ENCODE measurements at places on chromosomes 7 and 10.

DNA sequence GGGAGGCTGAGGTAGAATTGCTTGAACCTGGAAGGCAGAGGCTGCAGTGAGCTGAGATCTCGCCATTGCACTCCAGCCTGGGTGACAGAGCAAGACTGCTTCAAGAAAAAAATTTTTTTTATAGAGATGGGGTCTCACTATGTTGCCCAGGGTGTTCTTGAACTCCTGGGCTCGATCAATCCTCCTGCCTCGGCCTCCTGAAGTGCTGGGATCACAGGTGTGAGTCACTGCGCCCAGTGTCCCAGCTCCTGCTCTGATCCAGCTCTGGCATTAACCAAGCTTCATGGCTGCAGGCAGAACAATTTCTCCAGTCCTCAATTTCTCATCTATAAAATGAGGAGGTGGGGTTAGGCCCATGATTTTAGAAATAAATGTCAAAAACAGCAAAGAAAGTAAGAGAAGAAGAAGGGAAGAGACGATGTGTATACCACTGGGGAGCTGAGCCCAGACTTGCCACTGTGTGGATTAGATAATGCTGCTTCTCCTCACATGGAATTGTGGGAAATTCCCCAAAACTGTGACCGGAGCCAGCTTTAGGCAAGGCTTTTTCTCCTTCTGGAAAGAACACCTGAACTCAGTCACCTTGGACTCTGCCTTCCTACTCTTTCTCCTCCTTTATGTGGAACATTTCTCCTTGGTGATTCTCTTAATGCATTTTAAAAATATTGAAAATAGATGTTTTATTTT, 25.5 kb downstream of the IL15RA start:
- DNase-seq: no peak

GRCh38 chr10:130254243-130254642, 118.1 kb downstream of the GLRX3 start:
- DNase-seq: no peak

DNA sequence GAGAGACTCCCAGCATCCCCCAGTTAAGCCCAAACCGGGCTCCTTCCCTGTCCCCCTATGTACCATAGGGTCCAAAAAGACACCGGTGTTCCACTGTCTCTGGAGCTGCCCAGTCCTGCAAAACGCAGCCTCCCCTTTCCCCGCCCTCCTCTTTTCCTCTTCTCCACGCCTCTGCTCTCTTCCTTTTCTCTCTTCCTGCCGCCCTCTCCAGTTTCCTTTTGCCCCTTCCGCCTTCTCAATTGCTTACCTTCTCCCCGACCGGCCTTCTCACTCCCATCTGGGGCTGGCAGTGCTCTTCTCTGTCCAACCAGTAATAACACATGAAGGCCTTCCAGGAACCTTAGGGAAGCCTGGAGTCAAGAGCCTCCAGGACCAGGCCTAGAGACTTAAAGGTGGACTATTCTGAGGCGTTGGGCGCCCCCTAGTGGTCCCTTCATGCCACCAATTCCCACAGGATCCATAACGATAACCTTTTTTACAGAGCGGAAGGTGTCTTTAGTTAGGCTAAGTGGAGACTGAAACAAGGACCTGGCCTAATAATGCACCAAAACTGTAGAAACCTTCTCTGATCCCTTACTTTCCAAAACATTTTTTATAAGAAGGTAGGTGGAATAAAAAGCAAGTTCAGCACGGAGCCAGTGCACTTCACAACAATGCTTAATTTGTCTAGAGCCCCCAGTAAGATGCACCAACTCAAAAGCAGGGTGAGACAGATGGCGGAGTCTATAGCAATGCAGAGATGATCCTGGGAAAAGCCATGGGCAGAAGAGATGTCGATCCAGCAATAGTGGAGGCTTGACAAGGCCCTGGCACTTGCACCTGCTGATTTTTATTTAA, 27.2 kb upstream of the MSRB2 start:
- DNase-seq: peak; percentile 74

DNA sequence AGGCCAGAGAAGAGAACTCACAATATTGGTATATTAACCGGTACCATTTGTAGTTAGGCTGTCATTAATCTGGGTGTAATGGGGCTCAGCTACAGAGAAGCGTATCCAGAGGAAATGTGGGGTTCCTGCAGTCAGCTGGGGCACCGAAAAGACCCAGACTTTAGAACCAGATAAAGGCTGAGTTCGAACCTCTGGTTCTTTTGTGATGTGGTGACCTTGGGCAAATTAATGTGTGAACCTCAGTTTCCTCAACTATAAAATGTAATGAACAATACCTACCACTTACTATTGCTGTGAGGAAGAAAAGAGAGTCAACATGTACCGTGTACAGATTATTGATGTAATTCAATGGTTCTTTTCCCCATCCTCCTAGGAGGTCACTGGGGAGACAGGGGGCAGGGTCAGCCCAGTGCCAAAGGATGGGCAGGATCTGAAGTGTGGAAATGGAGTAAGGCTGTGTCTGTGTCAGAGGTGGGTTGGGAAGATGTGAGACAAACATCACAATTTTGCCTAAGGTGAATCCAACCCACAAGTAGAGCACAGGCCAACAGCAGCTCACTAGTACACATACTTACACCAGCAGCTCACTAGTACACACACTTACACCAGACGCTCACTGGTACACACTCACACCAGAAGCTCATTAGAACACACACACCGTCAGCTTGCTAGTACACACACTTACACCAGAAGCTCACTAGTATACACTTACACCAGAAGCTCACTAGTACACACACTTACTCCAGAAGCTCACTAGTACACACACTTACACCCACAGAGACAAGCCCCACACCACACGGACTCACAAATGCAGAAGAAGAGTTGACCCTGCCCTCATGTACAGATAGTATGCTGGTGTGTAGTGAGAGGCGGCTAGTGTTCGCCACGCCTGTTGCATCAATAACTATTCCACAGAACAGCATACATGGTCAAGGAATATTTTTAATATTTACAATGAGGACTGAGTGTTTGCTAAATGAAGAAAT, 28.0 kb downstream of the PRSS2 start:
- DNase-seq: no peak

DNA sequence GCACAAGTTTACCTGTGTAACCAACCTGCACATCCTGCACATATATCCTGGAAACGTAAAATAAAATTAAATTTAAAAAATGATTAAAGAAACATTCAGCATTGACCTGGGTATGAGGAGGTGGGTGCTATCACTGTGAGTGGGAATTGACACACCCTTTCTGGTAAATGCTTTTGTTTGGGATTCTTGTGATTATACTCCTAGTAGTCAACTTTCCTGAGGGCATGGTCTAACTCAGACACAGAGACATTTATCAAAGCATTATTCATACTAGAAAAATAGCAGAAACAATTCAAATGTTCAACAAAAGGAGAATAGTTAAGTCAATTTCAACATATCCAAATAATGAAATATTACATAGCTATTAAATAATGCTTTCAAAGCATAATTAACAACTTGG, 44.2 kb downstream of the CNNM2 start:
- no peak for DNase-seq

- no peak for DNase-seq
Measured at GRCh38 chr7:159013825-159014289, 130.8 kb downstream of the VIPR2 start.

DNA sequence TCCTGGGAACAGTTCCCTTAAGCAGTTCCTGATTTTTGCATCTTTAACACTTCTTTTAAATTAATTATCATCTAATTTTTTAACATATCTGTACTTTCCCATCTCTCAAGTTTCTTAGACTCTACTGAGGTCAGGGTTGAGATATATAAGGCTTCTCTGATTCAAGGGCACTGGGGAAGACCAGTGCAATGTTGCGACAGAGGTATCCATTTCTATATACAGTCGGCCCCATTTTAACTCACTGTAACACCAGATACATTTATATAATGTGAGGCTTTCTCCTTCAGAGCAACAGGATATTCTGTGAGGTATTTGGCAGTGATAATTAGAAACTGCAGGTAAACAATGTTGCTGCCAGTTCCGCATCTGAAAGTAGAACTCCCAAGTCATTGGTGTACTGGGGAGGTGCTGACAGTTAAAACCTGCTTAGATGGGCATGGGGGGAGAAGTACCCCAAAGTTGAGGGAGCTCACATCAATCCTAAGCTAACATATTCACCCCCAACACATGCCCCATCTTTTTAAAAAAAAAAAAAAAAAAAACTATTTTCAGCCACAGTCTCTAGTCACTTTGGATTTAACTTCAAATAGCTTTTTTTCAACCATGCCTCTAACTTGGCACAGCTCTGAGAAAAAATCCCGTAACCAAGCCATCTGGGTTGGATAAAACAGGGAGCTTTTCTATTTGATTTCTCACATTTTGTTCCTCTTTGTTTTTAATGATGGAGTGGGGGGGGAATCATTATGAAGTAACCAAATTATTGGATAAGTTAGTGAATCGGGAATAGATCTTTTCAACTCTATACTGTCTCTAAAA, 62.9 kb downstream of the REEP3 start:
- no peak for DNase-seq

- DNase-seq: no peak
Measured at GRCh38 chr7:131289051-131289450, 38.6 kb upstream of the MKLN1 start.

GRCh38 chr10:117926491-117926890, 120.2 kb downstream of the RAB11FIP2 start:
- peak; percentile 13 for DNase-seq

- peak; percentile 18 for DNase-seq
Measured at GRCh38 chr7:112665709-112666108, 124.5 kb downstream of the TMEM168 start.

DNA sequence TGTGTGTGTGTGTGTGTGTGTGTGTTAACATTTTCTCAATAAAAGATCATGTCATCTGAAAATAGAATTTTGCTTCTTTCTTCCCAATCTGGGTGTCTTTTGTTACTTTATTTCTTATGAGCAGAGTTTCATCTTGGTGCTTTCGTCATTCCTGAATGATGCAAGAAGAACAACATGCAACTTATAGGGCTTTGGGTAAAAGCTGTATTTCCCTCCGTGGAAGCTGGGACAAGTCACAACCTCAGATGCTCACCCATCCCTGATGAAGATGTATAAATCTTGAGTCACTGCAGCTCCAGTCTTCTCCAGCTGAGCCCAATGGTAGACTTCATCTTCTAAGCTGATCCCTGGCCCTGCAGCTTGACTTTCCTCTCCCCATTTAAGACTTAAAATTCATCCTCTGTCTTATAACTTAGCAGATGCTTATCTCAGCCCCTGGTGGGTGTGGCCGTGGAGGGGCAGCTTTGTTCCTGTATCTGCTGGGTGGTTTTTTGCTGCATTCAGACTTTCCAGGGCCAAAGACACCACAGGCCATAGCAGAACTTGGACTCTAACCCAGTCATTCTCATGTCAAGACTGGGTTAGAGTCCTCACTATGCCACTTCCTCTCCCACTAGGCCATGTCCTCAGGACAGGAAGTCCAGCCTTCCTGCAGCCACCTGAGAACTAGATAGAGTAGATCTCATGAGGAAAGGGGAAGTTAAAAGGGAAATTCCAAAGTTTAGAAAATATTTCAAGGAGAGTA, 356.4 kb downstream of the TNS3 start:
- DNase-seq: peak; percentile 34

- DNase-seq: no peak
Measured at GRCh38 chr7:69845721-69846495, 247.6 kb downstream of the AUTS2 start.

DNA sequence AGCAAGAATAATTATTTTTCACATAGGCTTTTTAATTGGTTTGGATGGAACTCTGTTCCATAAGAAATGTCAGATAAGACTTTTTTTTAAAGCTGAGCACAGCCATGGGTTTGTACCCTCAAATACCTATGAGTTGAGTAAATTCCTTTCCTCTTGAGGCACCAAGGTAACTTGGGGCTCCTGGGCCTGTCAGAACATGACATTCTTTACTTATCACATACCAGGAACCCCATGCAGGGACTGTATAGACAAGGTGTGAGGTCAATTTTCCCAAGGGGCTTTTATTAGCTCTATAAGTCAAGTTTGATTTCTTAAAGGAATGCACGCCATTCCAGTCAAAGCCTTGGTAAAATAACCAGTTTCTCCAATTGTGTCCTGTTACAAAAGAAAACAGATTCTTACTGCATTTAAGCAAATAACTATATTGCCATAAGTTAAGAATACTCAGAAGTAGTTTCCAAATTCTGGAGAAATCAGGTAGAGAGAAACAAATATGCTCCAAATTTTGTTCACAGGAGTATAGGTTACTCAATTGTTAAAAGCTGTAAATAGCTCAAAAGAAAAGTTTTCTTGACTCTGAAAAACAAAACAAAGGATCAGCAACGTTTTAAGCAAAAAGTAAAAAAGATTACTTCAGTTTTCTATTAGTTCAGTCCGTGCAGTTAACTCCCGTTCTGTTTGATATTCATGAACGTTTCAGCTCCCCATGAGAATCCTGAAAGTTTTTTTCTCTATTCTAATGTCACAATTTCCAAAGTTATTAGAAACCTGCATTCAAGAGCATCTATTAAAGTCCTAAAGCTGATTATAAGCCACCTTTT, 167.5 kb upstream of the NAMPT start:
- DNase-seq: no peak

DNA sequence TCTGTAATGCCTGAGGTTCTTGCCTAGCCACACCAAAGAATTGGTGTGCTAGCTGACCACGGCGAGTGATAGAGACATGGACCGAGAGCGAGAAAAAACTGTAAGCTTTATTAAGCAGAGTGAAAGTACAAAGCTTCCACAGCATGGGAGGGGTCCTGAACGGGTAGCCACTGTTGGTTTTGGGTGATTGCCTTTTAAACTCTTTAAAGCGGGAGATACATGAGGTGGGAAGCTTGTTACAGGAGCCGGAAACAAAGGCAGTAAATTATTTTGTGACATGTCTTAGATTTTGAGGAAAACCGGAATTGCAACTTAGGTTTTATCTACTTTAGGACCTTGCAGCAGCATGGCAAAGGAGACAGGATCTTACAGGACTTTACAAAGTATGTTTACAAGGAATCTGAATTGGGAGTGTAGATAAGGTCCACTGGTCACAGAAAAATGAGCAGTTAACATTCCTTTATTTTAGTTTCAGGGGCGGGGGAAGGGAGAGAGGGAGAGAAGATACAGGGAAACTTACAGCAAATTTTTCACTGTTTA, 252.7 kb upstream of the MBL2 start:
- no peak for DNase-seq

DNA sequence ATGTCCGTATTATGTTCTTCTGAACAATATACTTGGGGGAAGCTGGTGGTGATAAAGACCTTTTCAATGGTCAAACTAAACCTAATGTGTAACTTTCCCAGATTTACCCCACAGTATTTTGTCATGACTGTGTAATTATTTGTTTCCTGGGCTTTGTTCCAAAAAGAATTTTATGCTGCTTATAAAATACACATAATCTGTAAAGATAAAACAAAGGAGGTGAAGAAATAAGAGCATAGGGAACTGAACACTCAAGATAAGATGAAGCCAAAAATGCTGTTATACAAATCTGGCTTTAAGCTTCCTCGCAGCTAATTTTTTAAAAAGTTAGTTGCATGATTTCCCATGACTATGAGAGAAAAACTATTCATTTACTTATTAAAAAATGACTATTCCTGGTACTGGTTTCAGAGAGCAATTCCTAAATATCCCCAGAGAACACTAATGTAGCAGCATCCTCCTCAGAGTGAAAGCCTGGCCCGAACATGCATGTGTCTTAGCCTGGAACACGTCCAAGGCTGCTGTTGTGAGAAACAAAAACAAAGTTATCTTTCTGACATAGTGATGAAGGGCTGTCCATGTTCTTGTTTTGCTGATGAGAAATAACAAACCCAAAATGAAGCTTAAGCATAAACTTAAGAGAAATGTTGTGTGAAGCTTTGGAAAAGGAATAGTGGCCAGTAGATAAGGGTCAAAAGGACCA, 33.9 kb downstream of the MALSU1 start:
- DNase-seq: peak; percentile 62
